Activated CD4-positive, alpha-beta T cell treated with anti-CD3 and anti-CD28 coated beads for 1 hour (primary cell): ENCODE measurements at places on chromosomes 12 and 14.

DNA sequence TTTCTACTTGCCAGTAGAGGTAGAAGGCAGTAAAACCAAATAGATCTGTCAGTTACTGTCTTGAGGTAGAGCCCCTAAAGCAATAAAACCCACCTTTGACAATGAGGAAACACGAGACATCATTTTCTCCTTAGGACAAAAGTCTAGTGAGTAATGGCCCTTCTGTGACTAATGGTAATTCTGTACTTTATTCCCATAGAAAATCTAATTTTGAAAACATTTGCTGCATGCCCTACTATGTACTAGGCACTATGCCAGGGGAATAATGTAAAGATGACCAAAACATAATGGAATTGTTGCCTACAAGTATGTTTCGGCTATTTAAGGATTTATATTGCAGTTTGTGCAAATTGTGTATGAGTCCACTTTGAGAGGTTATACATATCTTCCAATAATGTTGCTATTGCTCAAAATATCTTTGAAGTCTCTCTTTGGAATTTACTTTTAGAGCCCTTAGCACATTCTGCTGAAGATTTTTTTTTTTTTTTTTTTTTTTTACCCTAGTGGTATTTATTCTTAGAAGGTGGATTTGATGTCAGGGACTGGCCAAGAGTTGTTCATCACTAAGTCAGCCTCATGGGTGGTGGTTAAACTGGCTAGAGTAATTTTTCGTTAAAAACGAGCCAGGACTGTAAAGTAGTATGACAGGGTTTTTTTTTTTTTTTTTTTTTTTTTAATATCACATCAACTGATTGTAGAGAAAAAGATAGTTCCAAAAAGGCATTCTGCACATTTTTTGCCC, 109.7 kb downstream of the CRADD start:
- no peak for DNase-seq

- no peak for DNase-seq
Observed at GRCh38 chr12:122987086-122987951, 6.8 kb downstream of the ARL6IP4 start.

DNA sequence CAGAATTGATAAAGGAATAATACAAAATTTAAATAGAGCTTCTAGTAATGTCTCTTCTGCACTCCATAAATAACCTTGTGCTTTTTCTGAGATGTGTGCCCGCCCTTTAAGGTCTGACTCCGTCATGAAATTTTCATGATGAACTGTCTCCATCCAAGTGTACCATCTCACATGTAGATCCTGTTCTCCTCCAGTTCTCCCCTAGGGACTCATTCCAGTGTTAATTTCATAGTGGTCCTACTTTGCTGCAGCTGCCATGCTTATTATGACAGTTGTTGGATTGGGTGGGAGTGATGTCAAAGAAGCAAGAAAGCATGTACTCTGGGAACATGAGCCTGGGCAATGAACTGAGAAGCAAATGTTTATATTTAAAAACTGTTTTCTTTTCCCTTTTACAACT, 442.5 kb upstream of the PDE3A start:
- no peak for DNase-seq

GRCh38 chr14:91250912-91251311, 6.4 kb upstream of the GPR68 start:
- DNase-seq: no peak

DNA sequence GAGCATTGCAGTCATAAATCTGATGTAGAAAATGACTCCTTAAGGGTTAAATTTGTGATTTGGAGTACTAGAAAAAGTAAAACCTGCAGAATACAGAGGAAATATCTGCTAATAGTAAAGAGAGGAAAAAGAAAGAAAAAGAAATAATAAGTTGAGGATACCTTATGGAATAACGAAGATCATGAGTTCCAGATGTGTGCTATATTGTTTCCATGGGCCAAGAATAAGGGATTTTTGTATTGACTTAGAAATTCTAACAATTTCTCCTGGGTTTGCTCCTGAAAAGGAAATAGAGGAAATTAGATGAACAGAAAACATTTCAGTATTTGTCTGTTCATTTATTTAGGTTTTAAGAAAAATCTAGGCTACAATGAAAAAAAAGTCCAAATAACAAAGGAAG, 115.3 kb downstream of the ALG10B start:
- DNase-seq: no peak

GRCh38 chr12:53577941-53578352, 48.2 kb downstream of the ATF7 start:
- no peak for DNase-seq

DNA sequence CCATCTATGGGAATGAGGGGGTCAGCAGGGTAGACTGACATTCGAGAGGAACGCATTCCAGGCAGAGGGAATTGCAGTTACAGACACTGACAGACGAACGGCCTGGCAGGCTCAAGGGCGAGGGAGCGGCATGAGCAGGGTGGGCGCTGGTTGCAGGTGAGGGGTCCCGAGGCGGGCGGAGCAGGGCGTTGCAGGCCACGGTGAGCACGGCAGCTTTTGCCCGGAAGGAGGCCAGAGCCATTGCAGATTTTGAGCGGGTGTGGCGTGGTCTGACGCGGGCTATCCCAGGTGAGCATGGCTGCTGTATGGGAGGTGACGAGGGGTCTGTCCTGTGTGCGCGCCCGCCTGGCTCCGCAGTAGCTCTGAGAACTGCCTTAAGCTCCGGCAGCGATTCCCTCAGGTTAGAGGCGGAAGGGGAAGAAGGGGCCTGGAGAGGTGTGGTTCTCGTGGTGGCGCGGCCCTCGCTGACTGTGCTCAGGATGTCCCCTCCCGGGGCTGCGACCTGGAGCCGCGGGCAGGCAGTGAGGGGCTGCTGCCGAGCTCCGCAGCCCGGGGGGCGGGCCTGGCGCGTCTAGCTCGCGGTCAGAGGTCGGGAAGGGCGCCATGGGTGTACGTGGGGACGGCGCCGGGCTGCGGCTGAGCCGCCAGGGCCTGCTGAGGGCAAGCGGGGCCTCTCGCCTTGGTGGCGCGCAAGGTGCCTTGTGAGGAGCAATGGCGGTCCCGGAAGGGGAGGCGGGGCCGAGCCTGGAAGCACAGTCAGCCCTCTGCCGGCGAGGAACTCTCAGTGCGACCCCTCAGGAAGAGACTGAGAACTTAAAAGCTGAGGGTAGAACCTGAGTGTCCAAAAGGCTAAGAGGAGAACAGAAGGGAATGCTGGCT, 177.1 kb downstream of the CACNA1C start:
- no peak for DNase-seq

DNA sequence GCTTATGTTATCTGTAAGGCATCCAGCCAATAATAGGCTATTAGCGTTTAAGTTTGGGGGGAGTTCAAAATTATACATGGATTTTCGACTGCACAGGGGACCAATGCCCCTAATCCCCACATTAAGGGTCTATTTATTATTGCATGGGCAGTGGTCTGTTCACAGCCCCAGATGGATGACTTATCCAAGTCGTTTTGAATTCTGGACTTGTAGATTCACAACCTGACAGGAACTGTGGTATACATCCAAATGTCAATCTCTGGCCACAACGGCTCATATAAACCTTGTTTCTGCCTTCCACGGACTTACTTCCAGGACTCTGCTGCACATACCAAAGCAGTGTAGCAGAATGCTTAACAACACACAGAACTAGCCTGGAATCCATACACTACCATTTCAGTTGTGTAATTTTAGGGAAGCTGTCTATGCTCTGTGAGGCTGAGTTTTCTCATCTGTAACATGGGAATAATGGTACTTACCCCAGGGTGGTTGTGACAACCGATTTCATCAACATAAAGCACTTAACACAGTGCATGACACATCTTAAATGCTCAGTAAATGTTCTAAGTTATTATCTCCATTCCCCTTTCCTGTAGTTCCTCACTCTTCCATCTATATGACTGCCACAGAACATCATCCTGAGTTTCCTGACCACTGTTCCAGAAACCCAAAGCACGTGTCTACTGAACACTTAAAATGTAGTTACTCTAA, 3.7 kb downstream of the DDX24 start:
- no peak for DNase-seq

GRCh38 chr14:93122826-93123225, 7.1 kb upstream of the ITPK1 start:
- DNase-seq: no peak

GRCh38 chr12:58465418-58465817, 454.9 kb downstream of the LRIG3 start:
- DNase-seq: no peak

GRCh38 chr12:21276826-21277225, 57.9 kb downstream of the SLCO1A2 start:
- DNase-seq: no peak

DNA sequence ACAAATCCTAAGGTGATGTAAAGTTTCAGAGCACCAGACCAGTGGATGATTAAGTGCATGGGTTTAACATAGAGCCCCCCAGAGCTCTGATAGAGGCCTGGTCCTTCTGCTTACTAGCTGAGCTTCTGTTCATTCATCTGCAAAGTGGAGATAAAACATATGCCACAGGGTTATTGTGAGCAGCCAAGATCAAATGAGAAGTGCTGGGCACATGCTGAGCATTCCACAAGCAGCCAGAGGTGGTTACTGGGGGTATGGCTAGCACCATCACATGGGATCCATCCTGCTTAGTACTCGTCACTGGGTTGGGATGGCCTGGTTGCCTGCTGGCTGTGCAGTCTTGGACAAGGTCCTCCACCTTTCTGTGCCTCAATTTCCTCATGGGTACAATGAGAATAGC, 18.0 kb upstream of the SMUG1 start:
- no peak for DNase-seq

GRCh38 chr12:95538656-95539055, 12.6 kb downstream of the USP44 start:
- no peak for DNase-seq

- DNase-seq: no peak
Observed at GRCh38 chr12:128784030-128784760, 39.6 kb downstream of the SLC15A4 start.

DNA sequence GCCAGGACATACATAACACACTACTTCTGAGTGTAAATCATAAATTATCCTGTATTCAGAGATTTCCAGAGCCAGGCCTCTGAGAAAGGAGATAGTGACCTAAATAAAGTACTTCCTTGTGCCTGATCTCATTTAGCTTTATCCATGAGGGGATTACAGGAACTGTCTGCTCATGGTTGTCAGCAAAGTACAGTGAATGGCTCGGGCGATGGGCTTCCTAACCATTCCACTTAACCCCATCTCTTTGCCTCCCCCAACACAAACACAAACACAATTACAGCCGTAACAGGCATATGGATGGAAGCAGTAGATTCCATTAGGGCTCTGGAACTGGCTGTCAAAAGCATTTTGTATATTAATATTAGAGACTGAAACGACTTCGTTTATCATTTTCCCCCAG, 206.7 kb upstream of the CPNE8 start:
- DNase-seq: no peak

- DNase-seq: no peak
Observed at GRCh38 chr14:98298481-98299244, 973.3 kb downstream of the BCL11B start.

- no peak for DNase-seq
Observed at GRCh38 chr12:9027161-9028059, 38.1 kb downstream of the KLRG1 start.

DNA sequence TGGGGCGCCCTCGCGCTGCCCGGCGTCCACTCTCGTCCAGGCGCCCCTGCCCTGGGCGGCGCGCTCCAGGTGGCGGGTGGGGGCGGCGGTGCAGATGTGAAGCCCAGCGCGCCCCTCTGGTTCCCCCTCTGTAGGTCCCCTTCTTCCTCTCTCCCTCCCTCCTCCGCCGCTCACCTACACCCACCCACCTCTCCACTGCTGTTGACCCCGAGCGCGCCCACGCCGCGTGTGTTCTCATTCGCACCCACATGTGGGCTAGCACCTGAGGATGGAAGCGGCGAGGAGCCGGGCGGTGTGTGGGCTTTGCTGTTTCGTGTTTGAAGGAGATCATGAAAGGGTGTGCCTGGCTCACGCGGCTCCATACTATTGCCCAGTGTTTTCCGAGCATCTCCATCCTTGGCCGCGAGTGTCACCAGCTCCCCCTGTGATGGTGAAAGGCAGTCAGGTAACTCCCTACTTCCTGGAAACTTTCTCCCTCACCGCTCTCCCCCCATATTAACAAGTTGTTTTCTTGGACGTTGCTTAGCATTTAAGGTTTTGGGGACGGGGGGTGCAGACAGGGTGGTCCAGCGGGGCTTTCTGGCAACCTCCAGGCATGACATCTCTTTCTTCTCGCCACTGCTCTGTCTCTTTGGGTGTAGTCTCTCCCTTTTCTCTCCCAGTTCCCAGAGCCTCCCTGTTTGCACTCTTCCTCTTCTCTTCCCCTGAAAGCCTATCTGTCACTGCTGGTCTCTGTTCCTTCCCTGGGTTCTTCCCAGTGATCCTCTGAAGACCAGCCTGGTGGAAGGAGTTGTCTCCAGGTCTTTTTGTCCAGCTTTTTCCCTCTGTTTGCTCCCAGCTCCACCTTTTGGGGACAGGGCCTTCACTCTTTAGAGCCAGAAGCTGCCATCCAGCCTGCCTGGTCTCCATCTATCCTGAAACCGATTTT, 1.6 kb downstream of the CACNA1C start:
- DNase-seq: no peak

DNA sequence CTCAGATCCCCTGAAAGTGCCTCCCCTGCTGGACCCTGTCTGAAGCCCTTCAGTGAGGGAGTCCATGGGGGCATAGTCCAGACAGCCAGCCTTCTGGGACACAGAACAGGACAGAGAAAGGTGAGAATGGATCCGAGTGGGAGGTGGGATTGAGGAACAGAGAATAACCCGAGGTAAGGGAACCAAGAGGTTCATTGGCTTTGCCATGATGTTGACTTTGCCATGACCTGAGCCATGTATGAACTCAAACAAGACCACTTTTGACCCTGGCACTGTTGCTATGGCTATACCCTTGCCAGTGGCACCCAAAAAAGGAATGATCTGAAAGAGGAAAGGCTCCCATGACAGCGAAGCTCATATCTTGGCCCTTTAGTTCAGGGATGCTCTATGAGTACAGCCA, 22.6 kb upstream of the VDR start:
- no peak for DNase-seq

GRCh38 chr12:12365931-12366431, 9.1 kb downstream of the BORCS5 start:
- no peak for DNase-seq

DNA sequence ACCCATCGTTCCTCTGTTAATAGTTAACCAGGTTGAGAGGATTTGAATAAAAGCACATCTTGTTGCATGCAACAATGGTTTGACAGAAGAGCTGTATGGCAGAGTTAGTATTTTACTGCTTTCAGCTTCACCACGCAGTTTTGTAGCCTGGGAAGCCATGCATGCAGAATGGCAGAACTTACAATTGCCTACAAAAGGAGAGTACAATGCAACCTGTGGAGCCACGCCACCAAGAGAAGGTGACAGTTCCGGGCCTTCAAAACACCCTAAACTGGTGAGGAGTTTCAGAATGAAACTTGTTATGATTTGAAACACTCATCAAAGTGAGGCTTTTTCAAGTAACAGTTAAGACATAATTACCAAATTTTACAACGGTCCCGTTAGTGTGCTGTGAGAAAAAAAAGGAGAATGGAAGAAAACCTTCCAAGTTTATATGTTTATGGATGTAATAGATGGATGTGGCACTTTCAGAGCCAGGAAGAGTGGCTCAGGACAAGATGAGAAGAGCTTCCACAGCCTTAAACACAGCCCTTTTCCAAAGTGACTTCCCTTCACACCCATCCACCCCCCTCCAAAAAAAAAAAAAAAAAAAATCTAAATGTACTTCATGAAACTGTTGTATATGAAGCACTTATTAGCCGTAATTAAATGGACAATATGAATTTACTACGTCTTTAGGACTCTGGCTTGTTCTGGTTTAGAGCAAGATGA, 158.7 kb downstream of the EGLN3 start:
- no peak for DNase-seq
